Pancreas (tissue), 10 donors: ENCODE measurements at places on chromosomes 7 and 10. TPM values are rescaled to one million over a fixed set of nuclear protein-coding genes. Genes with fewer than 3 reads are reported as not detected.

DNA sequence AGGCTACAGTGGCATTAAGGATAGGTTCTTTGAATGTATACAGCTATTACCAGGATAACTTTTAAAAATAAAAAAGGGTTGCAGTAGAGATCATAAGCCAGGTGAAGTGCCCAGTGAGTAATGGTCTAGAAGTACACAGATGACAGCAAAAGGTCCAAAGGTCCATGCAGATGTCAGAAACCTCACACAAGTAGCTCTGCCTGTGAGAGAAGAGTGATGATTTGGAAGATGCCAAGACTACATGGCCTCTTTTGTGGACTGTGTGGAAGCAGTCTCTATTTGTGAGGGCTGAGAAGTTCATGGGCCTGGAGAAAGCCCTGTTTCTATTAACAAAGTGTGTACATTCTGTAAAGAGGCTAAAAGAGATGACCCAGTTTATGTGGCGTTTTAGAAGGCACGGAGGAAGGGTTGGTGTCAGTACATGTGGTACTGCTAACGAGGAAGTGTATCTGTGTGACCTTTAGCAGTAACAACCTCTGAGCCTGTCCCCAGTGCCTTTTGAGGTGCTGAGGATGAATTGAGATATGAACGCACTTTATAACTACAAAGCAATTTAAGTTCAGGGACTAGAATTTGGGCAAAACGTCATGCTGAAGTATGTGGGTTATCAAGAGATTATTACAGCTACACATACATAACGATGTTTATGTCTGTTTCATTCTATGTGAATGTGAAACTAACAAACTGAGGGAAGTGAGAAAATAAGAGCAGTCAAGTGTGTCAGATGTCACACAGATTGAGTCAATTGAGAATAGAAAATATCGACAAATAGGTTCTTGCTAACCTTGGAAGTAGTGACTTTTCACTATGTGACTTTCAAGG, 7.6 kb downstream of the CYCS start:
- DNase-seq: no peak

DNA sequence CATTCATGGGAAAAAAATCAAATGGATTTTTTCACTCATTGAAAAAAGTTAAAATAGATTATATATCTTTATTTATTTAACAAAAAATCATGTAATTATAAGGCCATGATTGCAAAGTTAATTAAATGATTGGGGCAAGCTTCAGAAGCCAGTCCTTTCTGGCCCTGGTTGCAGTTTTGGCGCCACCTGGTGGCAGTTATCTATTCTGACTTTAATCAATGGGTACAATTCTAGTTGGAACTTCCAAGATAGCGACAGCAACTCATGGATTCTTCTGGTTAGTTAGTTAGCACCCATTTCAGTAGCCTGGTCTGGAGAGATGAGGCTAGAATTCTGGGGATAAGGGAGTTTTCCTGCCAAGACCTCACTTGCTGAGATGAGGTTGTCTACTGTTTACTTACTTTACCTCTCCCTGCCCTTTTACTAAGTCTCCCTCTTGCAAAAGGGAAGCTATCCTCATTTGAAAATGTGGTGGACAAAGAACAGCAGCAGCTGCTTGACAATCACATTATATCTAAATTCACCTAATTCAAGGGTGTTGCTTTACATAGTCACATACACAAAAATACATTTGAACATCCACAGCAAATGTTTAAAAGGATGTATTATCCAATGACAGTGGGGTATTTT, 42.3 kb downstream of the NOC3L start:
- DNase-seq: peak; percentile 51

NODAL gene
- not detected for polyA plus RNA-seq

THSD7A gene
- polyA plus RNA-seq: 0.42 TPM
